ENCODE measurements at places on chromosomes 5 and 9.

- DNase-seq = peak; percentile 7
These were observed 136.1 kb upstream of the CLINT1 start for GRCh38 chr5:157994906-157995519.

DNA sequence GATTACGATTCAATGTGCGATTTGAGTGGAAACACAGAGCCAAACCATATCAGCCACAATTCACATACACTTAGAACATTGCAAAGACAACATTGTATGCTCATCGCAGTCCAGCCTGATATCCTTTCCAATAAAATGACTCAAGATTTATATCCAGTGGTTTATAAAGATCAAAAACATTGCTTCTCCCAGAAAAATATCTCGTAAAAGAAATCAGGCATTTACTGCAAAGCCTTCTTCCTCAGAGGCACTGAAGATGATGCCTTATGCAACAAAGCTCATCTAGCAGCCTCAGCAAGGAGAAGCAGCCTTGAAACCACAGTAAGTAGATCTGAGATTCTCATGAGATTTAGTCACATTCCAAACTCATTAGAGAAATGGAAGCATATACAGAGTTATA, 523.8 kb downstream of the ELAVL2 start:
- no peak for DNase-seq

DNA sequence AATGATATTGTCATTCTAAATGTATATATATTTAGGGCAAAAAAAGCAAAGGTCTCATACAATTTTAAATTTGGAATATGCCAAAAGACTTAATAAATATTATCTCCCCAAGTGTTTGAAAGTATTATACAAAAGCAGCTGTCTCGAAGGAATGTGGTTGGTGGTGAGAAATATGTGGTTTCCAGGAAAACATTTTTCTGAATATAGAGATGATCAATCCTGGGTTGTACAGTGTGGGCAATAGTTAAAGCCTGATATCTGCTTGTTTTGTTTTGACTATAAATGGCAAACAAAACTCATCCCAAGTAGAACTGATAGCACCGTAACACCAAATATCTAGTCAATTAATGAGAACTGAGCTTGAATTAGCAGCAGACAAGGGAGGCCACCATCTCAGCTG, 391.8 kb upstream of the CD180 start:
- DNase-seq = no peak

DNA sequence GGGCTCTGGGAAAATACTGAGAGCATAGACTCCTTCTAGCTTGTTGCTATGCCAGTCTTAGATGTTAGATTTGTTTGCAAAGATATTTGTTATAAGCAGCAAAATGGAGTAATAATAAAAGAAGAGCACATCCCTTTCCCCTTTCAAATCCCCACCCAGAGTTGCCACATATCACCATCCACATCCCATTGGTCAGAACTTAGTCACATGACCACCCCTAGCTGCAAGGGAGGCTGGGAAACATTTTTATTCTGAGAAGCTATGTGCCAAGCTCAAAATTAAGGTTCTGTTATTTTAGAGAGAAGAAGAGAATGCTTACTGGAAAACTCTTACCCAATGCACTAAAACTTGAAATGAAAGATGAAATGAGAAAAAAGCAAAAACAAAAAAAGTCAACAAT, 193.9 kb upstream of the MVB12B start:
- DNase-seq = no peak

- DNase-seq = no peak
These were observed 51.5 kb upstream of the HSPB3 start for GRCh38 chr5:54403885-54404416.

DNA sequence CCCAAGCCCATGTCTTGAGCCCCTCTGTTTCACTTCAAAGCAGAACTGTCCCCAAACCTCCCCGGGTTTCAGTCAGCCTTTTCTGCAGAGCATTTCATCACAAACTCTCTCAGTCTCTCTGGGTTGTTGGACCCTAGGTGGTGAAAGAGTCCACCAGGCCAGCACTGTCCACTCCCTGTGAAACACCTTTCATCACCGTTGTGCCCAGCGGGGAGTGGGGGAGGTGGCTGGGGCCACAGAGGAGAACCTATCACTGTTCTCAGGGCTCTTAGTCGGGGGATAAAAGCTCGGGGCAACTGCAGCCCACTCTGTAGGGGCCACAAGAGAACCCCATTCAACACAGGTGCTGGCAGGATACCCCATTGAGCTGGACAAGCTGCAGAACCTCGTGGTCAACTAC, 5.4 kb upstream of the RABL6 start:
- DNase-seq = no peak

DNA sequence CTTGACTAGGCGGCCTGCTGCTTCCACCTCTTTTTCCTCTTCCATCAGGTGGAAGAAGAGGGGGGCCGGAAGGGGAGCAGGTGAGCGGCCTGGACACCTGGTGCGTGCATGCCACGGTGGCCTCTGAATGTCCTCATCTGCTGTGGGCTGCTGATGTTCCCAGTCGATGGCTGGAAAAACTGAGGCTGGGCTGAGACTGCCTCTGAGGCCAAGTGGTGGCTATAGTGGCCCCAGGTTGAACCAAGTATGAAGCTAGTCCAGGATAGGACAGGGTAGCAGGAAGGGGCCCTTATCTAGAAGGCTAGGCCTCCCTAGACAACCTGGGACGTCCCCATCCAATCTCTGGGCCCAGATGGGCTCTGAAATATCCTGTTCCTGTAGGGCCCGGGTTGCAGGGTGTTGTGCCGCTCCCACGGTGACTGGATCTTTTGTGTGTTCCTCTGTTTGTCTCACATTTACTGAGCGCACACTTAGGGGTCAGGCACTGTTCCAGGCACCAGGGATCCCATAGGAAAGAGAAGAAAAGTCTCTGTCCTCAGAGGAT, 753 bp upstream of the NR5A1 start:
- no peak for DNase-seq

DNA sequence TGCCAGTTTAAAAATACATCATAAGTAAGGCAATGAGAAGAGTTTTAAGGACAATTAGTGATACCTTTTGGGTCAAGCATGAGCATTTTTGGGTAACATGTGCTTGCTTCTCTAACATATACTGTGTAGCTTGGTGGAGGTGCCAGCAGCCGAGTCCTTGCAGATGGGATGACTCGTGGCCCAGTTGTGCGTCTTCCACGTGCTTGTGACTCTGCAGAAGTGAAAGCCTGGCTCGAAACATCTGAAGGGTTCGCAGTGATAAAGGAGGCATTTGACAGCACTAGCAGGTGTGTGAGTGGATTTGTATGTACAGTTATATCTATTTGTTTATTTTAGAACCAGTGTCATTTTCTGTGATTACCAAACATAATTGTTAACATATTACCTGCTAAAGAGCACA, 18.2 kb downstream of the HMGCR start:
- DNase-seq = no peak

DNA sequence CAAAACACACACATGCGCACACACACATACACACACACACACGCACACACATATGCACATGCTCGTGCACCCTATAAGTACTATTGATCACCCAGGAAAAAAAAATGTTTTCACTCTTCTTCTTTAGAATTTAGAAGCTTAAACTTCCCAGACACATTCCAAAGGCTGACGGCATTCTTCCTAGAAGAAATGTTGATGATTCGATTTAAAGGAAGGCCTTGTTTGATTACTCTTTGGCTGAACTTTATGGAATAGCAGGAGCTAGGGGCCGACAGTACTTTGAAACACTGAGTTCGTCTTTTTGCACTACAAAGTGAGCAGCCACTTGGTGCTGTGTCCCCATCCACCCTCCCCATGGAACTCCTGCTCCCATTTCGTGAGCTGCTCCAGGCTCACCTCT, 113.2 kb downstream of the EGFLAM start:
- no peak for DNase-seq

DNA sequence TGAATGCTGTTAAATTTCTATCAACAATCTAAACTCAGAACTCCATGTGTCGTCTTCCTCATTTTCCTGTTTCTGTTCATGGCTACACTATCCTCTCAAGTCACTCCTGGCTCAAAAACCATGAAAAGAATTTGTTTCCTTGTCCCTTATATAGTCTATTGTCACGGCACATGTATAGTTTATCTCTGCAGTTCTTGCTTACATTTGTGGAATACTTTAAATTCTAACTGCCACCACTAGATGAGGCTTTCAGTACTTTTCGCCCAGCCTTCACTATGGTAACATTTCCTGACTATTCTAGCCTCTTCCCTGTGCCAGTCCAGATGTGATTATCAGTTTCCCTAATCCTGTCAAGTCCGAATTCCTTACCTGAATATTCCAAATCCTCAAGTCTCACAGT, 34.6 kb downstream of the PKD2L2 start:
- no peak for DNase-seq

DNA sequence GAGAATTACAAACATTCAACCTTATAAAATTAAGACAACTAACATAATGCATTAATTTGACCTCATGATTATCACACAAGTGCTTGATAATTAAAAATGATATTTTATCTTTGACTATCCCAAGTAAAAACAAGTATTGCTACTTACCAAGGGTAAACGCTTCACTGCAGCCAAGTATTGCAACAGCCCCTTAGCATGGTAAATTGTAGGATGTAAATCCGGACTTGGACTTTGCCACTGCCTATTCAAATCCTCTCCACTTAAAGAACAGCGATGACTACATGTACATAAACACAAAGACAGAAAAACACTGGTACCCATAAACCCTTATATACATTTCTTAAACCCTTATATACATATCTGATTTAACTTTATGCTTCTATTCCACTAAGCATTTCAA, 155.1 kb downstream of the AGTPBP1 start:
- no peak for DNase-seq

GRCh38 chr5:102921341-102922044, 166.4 kb downstream of the PAM start:
- DNase-seq = no peak

- DNase-seq = no peak
These were observed 302.4 kb downstream of the PDE4D start for GRCh38 chr5:59591162-59591561.

DNA sequence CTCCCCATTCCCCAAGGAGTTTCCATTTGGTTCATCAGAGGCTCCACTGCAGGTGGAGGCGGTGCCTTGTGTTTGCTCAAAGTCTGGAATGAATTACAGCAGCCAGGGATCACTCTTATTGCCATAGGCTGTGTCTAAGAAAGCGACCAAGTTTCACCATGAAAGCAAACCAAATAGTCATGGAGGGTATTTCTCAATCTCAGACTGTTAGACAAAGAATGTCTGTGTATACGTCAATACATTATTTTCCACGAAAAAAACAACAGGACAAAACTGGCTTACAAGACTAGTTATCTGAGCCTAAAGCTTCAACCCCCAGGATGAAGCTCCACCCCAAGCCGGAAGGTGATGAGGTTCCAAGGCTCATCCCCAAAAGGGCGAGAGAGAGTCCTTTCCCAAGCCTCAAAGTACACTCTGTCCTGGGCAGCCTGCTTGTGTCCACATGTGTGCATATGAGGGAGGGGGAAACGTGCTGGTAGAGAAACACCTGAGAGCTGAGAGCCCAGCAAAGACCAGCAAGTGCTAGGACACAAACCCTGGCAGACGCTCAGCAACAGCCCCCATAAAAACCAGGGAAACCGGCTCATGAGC, 4.3 kb downstream of the B4GALT1 start:
- no peak for DNase-seq

DNA sequence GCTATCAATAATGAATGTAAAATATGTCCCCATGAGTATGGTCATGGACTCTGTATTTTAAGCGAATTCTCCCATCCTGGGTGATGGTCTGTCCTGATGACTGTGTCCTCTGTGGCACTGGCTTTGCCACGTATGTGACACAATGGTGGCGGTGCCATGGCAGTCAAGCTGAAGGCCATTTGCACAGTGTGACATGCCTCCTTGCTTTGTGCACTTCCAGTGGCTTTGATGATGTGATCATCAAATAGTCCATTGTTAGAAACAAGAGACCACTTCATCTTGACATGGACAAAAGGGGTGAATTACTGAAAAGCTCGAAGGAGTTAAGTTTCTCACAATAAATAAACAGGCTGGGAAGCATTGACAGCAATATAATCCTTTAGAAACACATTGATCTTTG, 31.0 kb upstream of the PRRC1 start:
- DNase-seq = no peak

- no peak for DNase-seq
These were observed 43.9 kb downstream of the CRB2 start for GRCh38 chr9:123399803-123400378.

Data from activated naive CD4-positive, alpha-beta T cell (primary cell).